WERI-Rb-1 (cell line): ENCODE measurements at places on chromosomes 3 and 15.

GRCh38 chr3:118577055-118577777 is 457.4 kb downstream of the IGSF11 start:
- no peak for DNase-seq

- DNase-seq: no peak
Observed at GRCh38 chr15:72521682-72522081, 47.6 kb downstream of the ARIH1 start.

DNA sequence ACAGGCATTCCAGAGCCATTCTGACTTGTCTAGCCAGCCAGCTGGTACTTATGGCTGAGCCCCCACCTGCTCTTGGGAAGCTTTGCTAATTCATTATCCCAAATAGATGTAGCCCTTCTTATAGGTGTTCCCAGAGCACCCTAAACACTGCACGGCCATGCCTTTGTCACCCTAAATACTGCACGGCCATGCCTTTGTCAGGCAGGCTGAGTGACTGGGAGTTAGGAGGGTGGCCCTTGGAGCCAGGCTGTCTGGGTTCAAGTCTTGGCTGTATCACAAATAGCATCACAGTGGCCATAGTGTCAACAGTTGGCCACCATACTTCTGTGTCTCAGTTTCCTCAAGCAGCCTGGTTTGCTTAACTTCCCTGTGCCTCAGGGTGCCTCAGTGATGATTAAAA is 292.3 kb downstream of the ADAMTS17 start:
- no peak for DNase-seq

DNA sequence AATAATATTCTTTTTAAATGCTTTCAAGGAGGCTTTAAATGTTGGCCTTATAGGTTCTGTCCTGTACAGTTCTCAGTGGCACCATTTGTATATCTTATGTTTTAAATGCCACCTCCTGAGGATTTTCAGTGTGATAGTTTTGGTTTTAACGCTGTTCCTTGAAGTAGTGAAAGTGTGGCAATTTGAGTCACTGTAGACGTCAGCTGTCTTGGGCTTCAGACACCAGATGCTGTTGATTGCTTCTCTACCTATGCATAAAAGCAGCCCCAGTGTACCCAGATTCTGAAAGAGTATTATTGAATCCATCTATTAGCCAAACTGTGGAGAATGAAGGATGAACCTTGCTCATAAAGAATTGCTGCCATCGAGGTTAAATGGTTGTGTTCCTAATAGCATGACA is 316.8 kb upstream of the GBE1 start:
- no peak for DNase-seq

GRCh38 chr3:114502204-114502603 is 208.4 kb downstream of the TIGIT start:
- no peak for DNase-seq

DNA sequence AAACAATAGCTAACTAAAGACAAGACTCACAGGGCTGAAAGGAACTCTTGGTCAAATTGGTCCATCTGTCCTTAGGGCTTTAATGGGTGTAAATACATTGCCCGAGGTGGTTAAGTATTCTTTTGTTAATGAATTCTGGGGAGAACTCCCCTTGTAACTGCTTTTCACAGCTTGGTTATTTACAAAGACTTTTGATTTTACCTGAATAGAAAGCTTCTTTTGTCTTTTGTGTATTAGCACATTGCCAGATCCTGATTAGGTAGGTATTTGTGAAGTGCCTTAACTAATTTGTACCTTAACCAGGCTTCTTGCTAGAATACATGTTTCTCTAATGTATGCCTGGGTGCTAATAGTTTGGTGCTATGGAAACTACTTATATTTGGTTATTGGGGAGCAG is 14.0 kb downstream of the CHD2 start:
- no peak for DNase-seq

DNA sequence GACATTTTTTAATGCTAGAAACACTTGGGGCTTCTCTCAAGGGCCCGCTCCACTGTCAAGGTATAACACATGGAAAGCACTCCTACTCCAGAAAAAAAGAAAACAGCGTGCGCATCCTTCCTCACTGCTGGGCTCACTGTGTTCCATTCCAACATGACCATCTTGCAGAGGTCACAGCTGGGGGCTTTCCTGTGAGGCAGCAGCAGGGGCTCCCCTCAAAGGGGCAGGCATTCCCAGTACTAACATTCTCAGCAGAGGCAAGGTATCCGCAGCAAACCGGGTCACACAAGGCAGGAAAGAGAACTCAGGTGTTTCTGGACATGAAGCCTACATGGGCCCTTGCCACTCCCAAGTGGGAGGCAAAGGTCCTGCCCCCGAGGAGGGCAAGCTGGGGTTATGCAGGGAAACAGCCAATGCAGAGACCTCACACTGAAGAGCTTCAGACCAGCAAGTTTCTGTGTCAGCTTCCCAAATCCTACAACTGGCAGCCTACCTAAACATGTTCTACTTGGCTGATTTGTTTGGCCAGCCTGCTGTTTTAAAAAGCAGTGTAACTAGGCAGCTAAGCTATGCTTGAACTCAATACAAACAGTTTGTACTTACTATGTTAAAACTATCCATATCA is 6.4 kb downstream of the BDH1 start:
- DNase-seq: no peak

GRCh38 chr3:171753665-171754408 is 56.4 kb downstream of the PLD1 start:
- DNase-seq: no peak

DNA sequence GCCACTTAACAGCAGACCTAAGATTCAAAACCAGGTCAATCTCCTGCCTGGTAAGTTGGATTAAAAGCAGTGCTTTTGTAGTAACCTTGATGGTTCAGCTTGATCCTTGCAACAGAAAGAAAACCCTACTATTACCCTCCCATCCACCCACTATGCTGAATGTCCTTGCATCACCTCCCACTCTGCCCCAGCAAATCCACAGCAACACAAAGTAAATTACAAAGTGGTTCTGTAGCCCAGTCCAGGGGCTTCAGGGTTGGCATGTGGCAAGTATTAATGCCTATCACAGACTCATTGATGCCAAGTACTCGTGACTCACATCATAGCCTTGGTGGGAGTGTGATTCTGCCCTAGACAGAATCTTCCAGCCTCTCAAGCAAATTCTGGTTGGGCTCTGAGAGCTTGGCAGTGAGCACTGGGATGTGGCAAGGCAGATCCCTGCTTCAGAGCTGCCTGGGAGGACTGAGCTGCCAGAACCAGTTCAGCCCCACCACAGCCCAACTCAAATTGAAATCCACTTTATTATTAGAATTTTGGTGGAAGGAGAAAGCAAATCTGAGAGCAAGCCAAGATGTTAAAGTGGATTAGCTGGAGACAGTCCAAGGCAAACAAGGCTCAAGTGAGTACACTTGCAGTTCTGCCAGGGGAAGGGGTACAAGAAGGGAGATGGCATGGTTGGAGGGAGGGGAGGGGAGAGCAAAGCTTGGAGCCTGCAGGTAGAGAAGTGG is 225.8 kb upstream of the UMPS start:
- no peak for DNase-seq

DNA sequence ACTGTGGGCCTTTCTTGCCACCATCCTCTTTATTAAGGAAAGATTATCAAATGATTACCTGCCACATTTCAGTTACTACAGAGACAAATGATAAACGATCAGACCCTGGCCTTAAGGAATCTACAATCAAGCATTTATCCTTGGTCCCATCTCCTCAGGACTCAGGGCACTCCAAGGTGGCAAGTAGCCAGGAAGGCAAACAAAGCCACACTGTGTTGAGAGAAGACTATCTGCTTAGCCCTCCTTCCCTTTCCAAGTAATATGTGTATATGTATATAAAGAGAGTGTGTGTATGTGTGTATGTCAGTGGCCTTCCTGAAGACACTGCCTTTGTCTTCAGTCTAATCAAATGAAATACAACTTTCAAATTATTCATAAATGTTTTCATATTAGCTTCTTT is 490.1 kb upstream of the ATP11B start:
- DNase-seq: no peak

DNA sequence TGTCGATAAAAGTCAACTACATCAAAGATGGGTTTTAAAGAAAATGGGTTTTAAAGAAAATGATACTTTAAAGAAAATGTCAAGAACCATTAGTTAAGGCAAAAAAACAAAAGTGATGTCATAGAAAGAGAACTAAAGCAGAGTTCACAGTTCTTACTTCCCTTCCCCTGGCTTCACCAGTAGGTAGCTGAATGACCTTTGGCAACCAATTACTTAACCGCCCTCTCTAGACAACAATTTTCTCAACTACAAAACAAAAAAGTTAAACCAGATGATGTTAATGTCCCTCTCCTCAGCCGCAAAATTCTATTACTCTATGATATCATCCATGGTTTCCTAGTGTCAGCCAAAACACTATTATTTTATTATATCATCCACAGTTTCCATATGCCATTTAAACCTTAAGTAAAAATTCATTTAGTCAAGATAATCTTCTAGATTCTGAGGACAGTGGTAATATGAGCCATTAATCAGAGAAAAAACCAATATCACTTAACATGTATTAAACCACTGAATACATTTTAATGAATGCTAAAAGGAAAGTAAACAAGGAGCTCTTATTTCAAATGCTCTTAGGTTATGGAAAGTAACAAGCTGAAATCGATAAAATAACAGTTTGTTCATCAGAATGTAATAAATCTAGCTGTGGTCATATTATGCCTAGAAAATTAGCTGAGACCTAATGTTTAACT is 13.1 kb downstream of the RYK start:
- no peak for DNase-seq

GRCh38 chr3:58049143-58049785 is 41.0 kb downstream of the FLNB start:
- no peak for DNase-seq

DNA sequence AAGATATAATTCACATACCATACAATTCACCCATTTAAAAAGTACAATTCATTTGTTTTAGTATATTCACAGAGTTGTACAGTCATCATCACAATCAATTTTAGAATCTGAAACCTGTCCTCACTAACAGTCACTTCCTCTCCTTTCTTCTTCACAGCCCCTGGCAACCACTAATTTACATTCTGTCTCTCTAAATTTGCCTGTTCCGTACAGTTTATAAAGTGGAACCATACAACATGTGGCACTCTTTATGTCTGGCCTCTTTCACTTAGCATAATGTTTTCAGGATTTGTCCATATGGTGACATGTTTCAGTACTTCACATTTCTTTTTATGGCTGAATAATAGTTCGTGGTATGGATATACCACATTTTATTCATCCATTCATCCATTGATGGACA is 22.7 kb downstream of the ERICH6 start:
- DNase-seq: no peak

- no peak for DNase-seq
Observed at GRCh38 chr15:68335251-68335650, 57.7 kb downstream of the FEM1B start.

- no peak for DNase-seq
Observed at GRCh38 chr3:153623834-153624233, 461.8 kb downstream of the RAP2B start.

- DNase-seq: no peak
Observed at GRCh38 chr3:29189328-29189727, 91.5 kb upstream of the RBMS3 start.

DNA sequence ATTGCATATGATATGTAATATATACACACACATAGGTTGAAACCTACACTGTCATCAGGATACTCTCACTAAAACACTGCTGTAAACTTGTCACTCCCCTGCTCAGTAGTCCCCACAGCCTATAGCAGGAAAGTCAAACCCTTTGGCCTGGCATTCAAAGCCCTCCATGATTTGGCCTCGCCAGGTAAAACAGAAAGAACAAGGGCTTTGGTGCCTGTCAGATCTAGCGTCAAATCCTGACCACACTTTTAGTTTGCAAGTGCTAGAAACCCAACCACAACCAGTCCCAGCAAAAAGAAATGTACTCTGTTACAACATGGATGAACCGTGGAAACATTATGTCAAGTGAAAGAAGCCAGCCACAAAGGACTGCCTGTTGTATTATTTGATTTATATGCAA is 11.4 kb downstream of the CRABP1 start:
- DNase-seq: no peak

DNA sequence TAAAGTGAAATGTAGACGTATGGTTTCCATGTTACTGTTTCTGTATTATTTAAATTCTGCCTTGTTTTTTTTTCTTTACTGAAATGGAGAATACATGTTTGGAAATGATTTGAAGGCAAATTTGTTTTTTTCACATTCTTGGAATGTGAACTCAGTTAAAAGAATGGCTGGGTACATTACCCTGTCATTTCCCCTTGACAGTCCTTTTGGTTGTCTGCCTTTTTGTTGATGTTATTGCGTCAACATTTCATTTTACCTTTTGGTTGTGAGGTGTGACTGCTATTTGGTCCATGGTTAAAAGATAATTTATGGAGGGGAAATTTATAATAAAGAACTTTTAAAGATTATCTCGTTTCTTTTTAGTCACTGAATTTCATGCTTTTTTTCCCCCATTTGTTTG is 3.2 kb upstream of the GPR171 start:
- no peak for DNase-seq

GRCh38 chr15:78492872-78493271 is 14.5 kb upstream of the HYKK start:
- no peak for DNase-seq

DNA sequence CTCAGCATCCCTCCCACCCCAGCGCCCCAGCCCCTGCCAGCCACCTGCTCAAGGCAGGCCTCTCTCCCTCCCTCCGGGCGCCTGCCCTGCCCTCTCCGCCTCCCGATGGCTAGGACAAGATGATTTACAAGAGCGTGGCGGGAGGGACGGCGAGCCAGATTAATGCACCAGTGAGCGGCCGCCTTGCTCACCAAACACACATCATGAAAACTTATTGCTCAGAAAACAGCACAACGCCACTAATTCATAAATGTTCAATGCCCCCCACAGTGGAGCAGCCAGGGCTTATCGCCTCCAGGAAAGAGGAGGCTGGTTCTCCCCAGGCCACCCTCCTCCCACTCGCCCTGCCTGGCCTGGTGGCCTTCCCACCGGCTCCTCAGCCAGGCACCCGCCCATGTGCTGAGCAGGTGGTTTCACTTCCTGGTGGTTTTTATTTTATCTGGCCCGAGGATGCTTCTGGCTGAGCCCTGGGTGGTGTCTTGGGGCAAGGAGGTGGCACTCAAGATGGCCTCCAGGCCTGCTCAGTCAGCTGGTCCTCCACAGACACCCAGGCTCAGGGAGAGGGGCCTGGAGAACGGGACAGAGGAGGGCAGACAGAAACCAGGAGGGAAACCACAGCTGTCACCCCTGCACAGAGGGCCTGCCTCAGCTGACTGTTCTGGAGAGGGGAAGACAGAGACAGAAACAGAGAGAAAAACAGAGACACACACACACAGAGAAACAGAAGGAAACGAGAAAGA is 284.9 kb downstream of the UACA start:
- DNase-seq: no peak

DNA sequence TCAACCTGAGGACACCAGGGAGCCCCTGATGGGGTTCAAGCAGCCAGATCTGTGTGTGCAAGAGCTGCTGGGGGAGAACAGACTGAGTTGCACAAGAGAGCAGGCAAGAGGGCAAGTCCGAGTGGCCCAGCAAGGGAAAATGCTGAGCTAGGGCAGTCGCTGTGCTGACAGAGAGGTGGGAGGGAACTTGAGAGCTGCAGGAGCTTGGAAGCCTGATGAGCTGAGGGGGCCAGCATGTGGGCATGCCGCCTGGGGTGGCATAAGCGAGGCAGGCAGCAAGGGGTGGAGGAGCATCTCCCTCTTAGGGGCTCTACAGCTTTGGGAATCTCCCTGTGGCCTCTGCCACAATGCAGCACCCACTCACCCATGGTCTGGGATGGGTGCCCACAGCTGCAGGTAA is 4.7 kb upstream of the CORO2B start:
- no peak for DNase-seq
